Stimulated activated CD4-positive, alpha-beta T cell treated with anti-CD3 and anti-CD28 coated beads, Interleukin-2, amount 100 ng/mL, for 48 hours (primary cell): ENCODE measurements at places on chromosomes 1 and 21.

DNA sequence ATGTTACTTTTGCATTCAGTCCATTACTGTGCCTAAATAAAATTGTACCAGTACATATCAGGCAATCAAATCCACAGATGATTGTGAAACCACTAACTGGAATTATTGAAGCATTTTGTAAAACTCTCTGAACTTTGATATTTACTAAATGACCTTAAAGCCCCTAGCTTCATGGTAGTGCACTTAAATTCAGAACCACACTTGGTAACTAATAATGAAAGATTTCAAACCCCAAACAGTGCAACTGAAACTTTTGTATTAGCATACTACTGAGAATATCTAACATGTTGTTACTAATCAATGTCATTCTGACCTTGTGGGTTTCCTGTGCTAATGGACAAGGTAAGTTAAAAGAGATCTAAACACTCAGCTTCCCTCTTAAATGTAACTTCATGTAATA, at the start of gene CFHR3:
Gene CFHR3 (plus strand): TSS at position 238 of the 400 bp plus-strand sequence. CDS start 47 bp downstream, at position 285.
- DNase-seq = no peak

DNA sequence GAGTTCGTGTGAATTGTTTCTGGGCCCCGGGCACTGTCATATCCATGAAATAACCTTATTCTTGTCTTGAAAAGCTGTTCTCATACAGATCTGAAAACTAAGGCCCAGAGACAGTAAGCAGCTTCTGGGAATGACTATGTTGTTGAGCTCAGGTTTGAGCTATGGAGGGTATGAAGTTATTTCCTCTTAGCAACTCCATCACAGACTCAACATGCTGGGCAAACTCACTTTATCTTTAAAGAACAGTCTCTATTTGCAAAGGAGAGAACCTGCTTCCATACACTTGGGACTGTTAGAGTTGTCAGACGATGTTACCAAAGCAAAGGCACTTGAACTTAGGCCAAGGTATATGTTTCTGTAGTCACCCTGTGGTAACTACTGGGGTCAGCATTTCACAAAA, 90.0 kb downstream of the GPR88 start:
- no peak for DNase-seq

DNA sequence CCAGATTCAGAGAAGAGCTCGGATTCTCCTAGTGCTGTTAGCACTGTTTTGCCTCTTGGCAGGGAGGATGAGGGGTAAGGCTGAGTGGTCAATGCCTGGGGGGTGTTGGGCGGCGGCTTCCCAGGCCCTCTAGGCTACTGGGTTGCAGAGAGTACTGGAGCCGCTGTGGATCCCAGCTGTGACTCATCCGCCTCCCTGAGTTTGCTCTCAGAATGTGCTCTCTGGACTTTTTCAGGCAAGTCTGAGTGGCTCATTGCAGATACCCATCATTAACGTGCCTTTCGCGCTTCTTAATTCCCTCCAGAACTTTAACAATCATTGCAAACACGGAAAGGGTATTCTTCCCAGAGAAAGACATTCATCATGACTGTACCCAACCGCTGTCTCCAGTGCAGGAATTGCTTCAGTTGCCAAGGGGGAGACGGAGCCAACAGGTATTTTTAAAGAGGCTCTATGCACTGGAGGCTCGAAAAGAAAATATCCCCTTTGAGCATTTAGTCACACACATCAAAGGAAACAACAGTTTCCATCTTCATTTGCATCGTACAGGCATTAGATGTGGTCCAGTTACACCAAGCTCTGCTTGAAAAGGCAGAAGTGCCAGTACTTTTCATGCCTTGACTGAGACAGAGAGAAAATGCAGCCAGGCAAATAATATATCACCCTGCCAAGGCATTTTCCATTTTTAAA, 14.4 kb upstream of the CAMTA1 start:
- no peak for DNase-seq

DNA sequence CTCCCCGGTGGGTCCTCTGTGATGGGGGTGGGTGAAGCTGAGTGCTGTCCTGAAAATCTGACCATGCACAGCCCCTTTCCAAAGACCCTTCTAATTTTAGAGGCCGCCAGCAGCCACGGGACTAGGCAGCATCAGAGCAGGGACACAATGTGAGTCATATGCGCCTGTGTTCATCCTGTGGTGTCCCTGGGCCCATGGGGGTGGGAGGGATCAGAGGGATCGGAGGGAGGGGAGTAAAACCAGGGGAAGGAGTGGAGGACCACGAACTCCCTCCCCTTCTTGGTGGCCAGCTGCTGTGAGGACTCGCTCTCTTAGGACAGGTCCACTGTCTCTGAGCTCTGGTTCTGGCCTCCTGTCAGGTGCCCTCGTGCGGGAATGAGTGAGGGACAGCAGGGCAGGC, 61.5 kb downstream of the ADARB1 start:
- DNase-seq = no peak

DNA sequence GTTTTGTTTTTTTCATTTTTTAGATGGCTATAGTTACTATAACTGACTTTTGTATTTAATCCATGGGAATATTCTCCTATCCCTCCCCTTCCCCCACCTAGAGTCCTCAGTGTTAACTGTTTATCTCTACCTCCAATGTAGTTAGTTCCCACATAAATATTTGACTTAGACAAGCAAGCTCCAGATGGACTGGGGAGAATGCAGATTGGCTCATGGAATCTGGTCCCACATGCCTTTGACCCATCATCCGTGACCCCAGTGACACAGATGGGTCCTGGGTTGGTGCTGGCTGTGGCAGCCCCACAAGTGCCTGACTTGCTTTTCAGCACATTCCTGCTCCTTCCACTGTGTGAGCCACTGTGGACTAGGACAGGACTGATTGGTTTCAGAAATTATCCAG, 41.8 kb downstream of the ATP2B4 start:
- no peak for DNase-seq

DNA sequence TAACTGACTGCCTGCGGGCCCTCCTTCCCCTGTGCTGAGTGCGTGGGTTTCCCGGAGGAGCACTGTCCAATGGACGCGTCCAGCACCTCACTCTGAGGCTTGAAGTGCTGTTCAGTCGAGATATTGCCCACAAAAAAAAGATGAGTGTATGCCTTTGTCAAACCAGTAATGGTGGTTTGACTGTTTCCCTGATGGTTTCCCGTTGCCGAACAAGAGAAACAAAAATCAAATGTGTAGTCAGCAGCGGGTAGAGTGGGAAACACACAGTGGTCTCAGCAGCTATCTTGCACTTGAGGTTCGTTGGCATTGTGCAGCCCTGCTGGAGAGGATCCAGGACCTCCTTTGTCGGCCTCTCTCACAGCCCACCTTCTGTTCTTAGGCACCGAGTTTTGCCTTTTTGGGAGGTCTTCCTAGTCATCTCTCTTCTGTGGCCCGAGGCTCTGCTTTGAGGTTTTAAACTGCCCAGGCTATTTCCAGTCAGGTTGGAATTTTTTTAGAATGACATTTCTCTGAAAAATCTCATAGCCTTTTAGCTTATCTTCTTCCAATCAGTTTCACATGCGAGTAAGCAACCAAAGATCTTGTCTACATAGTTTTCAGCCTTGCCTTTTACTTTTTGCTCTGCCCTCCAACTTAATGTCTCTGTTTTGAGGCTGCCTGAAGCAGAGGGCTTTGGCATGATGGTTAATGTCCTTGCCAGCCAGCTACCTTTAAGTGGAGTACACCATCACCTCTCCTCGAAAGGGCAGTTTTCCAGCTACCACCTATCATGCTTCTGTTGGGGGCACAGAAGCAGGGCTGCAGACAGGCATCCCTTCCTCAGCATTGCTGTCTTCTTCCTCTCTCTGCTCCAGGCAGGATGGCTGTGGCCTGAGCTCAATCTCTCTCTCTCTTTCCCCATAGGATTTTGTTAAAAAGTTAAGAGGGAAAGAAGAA, 132.3 kb downstream of the URB2 start:
- DNase-seq = no peak

GRCh38 chr21:45250914-45251634, 36.6 kb downstream of the POFUT2 start:
- DNase-seq = no peak

DNA sequence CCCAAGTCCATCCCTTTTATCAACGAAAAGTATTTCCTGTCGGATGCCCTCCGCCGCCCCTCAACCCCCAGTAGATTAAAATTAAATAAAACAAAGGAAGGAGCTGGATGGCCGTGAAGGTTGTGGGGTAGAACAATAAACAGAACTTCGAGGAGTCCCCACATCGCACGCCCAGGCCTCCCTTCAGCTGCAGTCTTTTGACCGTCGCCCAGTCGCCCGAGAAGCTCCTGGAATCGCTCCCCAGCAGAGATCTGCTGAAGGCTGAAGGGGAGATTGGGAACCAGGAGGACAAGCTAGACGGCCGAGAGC, 905 bp downstream of the BARHL2 start:
- DNase-seq = no peak

- no peak for DNase-seq
Measured at GRCh38 chr1:58401991-58402390, 144.5 kb downstream of the OMA1 start.

DNA sequence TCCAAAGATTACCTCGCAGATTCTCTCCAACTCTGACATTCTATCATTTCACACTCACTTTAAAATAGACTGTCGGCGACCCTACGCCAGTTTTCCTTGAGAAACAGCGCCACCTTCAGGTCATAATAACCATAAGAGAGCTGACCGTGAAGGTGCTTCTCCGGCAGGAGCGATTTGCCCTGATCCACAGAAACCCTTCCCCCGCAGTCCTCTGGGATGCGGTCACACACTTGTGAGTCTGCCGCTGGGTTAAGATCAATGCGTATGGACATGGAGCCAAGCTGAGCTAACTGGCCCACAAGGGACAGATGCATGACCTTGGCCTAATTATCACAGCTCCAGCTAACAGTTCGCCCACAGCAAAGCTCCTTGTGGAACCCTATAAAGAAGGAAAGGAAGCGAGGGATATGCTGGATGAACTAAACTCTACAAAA, 32.8 kb upstream of the IFNAR2 start:
- peak; percentile 50 for DNase-seq

- DNase-seq = no peak
Measured at GRCh38 chr1:226332947-226333346, 24.0 kb upstream of the LIN9 start.

DNA sequence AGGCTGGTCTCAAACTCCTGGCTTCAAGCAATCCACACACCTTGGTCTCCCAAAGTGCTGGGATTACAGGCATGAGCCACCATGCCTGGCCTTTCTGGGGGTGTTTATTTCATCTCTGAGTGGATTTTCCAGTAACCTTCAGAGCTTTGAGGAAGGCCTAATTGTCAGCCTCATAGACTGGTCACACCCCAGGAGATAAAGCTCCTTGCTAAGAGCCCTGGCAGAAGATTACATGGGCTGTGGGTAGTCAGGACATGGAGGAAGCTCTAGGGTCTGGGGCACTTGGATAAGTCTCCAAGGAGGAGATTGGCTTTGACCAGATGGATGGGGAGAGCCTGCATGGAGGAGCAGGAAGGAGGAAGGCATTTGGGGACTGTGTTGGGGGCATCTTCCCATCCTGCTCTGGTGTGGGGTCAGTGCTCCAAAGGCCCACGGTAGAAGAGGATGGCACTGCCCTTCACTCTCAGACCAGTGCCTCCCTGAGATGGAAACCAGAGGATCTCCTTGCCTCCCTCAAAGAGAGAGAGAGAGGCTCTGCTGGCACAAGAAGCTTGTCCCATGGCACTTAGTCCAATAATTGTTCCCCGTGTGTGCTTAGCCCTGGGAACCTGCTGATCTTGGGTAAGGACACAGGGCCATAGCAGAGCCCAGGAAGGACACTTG, 14.7 kb upstream of the GSTM4 start:
- DNase-seq = no peak

DNA sequence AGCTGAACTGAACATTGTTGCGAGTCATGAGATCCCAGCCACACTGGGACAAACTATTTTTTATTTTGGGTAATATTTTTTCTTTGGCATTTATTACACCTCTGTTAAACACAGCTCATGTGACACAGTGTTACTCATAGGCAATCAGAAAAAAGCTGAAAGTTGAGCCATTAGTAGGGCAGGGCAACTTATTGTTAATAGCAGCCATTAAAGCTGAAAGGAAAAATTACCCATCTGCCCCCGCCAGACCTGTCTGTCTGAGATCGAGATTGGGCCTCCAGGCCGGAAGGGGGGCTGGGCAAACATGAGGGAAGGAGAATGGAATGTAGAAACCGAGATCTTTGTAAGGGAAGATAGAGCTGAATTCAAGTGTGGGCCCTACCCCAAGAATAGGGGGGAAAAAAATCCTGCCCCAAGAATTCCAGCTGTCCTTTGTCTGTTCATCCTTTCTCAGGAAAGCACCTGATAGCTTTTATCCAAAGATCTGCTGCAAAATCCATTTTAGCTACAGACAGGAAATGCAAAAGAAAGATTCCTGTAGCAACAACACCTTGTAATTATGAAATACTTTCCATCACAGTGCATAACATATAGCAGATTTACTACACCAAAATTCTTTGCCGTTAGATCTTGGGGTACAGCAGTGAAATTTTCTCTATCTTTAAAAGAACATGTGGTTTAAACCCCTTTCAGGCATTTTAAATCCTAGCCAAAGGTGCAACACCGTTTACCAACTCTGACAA, 212.8 kb downstream of the PBX1 start:
- DNase-seq = no peak

GRCh38 chr1:151547119-151547899, 7.2 kb downstream of the TUFT1 start:
- DNase-seq = no peak

GRCh38 chr1:245622332-245623014, 467.7 kb downstream of the KIF26B start:
- DNase-seq = no peak

GRCh38 chr1:2300004-2300771, 72.1 kb downstream of the SKI start:
- DNase-seq = peak; percentile 65

- no peak for DNase-seq
Measured at GRCh38 chr1:243354511-243355153, 98.8 kb downstream of the SDCCAG8 start.

DNA sequence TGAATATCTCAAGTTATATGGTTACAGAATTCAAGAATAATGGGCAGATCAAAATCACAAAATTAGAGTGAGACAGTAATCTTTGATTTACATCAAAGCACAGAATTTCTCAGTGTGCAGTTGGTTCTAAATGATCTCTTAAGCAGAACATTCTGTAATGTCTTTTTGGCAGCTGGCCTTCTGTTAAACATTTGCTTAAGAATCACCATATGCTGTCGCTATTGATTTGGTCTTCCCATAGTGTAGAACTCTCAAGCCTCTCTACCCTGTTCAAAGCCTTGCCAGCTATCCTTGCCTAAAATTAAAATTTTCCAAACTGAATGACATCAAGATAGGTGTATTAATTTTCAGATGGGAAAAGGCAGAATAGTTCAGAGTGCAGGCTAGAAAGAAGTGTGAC, 38.9 kb upstream of the ERO1B start:
- DNase-seq = no peak

- peak; percentile 77 for DNase-seq
Measured at GRCh38 chr1:44808938-44809917, 905 bp downstream of the BTBD19 start.

DNA sequence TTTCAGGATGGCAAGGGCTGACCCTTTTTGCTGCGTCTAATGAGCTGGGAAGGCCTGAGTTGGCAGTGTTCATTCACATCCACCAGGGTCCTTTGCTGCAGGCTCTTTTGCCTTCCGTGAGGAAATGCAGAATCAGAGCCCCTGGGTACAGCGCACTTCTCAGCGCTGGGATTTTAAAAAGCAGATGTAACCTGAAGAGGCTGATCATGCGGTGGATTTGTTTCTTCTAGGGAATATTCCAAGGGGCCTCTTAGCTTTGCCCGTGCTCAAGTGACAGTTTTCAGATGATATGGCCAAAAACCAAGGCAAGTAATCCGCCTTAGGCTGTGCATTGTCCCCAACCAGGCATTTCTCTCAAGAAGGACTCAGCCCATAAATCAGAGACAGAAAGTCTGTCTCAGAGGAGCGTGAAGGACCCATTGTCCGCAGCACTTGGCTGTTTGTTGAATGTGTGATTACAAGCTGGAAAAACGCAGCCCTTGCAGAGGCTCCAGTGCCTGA, 237.6 kb downstream of the PTPRC start:
- DNase-seq = no peak
